Breast epithelium (tissue), 4 donors: ENCODE measurements at places on chromosomes 1 and 21. TPM values are rescaled to one million over a fixed set of nuclear protein-coding genes. Genes with fewer than 3 reads are reported as not detected.
A peak's percentile ranks its signal among the peaks of the same experiment; 100 is the strongest.

PLA2G2F gene
- total RNA-seq = not detected

ABCA4 gene
- 3.5 TPM for total RNA-seq

THEM5 gene
- not detected for total RNA-seq

- DNase-seq = no peak
- H3K27ac ChIP-seq = no peak overlapping the region
- no peak overlapping the region for H3K4me3 ChIP-seq
- no peaks in the 10 kb centered on the region for H3K36me3 ChIP-seq
- H3K4me1 ChIP-seq = no peaks in the 10 kb centered on the region
These were observed 10.9 kb upstream of the RWDD3 start for GRCh38 chr1:95223110-95223509.

DNA sequence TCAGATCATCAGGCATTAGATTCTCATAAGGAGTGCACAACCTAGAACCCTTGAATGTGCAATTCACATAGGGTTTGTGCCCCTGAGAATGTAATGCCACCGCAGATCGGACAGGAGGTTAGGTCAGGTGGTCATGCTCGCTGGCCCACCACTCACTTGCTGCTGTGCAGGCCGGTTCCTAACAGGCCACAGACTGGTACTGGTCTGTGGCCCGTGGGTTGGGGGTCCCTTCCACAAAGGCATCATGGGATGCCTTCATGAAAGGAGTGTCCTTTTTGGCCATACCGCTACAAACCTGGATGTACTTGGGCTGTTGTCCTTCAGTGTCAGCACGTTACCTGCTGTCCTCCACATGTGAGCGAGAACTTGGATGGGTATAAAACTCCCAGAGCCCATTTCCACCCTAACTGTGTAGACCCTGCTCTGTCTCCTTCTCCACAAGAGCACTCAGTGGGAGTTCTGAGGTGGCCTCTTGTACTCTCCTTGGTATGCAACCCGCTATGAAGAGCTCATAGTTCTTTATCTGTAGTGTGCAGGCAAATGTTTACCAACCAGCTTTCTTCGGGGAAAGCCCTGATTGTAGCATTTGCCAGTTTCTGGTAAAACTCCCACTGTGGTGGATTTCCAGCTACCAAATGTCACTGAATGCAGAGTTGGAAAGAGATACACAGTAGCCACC lies 41.7 kb upstream of the SLC19A1 start:
- no peak overlapping the region for H3K4me3 ChIP-seq
- no peaks in the 10 kb centered on the region for H3K4me1 ChIP-seq
- DNase-seq = no peak
- no peaks in the 10 kb centered on the region for H3K36me3 ChIP-seq
- H3K27ac ChIP-seq = no peak overlapping the region
- H3K27me3 ChIP-seq = peaks cover 24% of the 10 kb centered on the region

- no peak for DNase-seq
- no peaks in the 10 kb centered on the region for H3K36me3 ChIP-seq
- no peaks in the 10 kb centered on the region for H3K27me3 ChIP-seq
- H3K4me1 ChIP-seq = no peaks in the 10 kb centered on the region
These were observed 136.3 kb downstream of the PEX14 start for GRCh38 chr1:10610901-10611600.

GRCh38 chr1:151294742-151295462 lies 12.8 kb downstream of the ZNF687 start:
- no peaks in the 10 kb centered on the region for H3K4me1 ChIP-seq
- H3K27ac ChIP-seq = no peak overlapping the region
- no peak for DNase-seq
- no peaks in the 10 kb centered on the region for H3K27me3 ChIP-seq
- H3K4me3 ChIP-seq = no peak overlapping the region
- peaks cover 19% of the 10 kb centered on the region for H3K36me3 ChIP-seq

DNA sequence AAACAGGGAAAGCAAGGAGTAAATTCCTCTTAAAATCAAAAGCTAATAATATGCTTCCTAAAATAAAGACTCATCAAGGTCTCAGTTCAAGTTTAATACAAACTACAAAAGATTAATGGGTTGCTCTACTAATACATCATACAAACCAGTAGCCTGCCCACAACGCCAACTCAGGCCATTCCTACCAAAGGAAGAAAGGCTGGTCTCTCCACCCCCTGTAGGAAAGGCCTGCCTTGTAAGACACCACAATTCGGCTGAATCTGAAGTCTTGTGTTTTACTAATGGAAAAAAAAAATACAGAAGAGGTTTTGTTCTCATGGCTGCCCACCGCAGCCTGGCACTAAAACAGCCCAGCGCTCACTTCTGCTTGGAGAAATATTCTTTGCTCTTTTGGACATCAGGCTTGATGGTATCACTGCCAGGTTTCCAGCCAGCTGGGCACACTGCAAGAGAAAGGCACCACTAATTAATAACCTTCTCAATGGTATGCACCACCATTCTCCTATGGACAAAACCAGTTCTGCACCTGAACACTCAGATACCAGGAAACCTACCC lies 10.6 kb downstream of the PRDX1 start:
- DNase-seq = no peak
- no peak overlapping the region for H3K4me3 ChIP-seq
- peaks cover 5% of the 10 kb centered on the region for H3K36me3 ChIP-seq
- H3K27ac ChIP-seq = peak overlapping the region; percentile 11
- H3K27me3 ChIP-seq = no peaks in the 10 kb centered on the region
- no peaks in the 10 kb centered on the region for H3K4me1 ChIP-seq

DNA sequence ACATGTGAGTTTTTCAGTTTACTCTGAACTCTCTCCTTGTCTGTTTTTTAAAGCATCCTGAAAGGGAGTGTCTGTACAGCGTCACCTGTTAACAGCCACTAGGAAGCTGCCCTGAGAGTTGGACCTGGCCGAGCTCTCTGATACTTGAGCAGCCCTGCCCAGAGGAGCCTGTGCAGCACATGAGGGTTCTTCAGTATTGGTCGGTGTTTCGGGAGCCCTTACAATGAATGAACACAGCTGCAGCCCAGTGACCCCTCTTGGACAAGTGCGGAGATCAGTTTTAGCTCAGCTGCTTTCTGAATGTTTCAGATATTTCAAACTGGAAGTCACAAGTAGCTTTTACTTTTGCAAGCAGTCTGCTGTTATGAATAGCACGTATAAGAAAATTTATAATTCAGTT lies 39.2 kb downstream of the ADARB1 start:
- no peak for DNase-seq
- no peaks in the 10 kb centered on the region for H3K4me1 ChIP-seq
- no peaks in the 10 kb centered on the region for H3K27me3 ChIP-seq
- no peak overlapping the region for H3K27ac ChIP-seq
- H3K4me3 ChIP-seq = no peak overlapping the region
- no peaks in the 10 kb centered on the region for H3K36me3 ChIP-seq

DNA sequence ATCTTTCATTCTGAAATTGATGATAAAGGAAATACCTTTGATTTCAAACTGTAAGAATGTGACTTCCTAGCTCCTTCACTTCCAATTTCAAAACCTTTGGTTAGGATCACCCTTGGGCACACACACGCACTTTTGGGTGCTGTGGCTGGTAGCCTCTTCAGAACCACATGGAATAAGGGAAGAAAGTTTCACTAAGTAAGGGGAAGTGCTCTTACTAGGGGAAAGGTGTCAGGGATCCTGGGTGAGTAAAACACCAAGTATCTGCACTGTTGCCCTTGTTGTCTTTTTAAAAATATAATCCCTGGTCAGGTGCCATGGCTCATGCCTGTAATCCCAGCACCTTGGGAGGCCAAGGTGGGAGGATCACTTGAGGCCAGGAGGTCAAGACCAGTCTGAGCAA lies 132.4 kb downstream of the SDCCAG8 start:
- no peak for DNase-seq
- no peaks in the 10 kb centered on the region for H3K4me1 ChIP-seq
- no peaks in the 10 kb centered on the region for H3K36me3 ChIP-seq
- H3K4me3 ChIP-seq = no peak overlapping the region
- no peak overlapping the region for H3K27ac ChIP-seq
- no peaks in the 10 kb centered on the region for H3K27me3 ChIP-seq

DNA sequence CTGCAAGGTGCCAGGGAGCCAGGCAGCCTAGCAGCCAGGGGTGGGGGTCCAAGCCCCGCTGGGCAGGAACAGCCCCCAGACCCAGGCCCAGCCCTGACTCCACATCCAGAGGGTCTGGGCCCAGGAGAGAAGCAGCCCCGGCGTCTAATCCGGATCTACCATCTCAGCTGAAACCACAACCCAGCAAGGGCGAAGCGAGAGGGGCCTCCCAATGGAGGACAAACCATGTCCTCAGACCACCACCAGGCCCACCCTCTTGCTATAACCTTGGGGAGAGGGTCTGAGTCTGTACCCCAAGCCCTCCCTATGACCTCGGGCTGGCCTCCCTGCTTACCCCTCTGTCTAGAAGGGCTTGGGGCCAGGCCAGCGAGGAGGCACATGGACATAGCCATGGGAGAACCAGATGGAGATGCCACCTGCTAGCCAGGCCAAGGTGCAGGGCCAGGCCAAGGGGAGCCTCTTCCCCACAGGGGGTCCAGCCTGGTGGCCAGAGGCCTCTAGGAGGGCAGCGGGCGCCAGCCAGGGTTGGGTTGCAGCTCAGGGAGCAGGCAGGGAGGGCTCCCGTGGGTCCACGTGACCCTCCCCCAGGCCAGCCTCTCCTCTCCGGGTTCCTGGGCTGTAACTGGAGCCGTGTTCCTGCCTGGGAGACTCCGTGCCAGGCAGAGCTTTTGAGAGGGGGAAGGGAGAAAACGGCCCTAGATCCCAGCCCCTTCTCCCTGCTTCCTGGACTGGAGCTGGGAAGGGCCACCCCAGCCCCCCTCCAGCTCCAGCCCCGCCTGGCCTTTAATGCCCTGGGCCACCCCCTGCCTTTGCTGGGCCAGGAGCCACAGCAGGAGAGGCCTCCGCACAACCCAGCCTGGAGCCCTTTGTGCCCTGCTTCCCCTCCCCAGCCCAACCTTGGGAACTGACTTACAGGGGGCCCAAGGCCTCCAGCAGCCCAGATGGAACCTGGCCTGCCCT lies 2.5 kb downstream of the WNT9A start:
- DNase-seq = no peak
- no peaks in the 10 kb centered on the region for H3K27me3 ChIP-seq
- no peak overlapping the region for H3K4me3 ChIP-seq
- no peaks in the 10 kb centered on the region for H3K36me3 ChIP-seq
- H3K27ac ChIP-seq = peak overlapping the region; percentile 78

DNA sequence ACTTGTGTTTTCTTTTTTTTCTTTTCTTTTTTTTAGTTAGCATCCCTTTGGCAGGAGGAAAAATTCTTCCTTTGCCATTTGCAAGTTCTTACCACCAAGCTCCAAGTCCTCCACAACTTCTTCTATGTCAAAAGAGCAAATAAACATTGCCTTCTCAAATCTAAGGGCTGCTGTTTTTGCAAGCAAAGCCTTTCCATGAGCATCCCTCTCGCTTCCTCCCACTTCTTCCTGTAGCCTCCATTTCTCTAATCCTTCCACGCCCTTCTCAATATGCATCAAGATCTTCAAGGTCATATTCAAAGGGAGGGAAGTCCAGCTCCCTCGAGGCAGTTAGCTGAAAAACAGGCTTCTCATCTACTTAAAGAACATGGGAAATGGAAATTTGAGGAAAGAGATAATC lies 147.1 kb downstream of the ADSS2 start:
- peak overlapping the region; percentile 86 for H3K27ac ChIP-seq
- H3K4me3 ChIP-seq = no peak overlapping the region
- H3K4me1 ChIP-seq = no peaks in the 10 kb centered on the region
- DNase-seq = no peak
- no peaks in the 10 kb centered on the region for H3K27me3 ChIP-seq
- no peaks in the 10 kb centered on the region for H3K36me3 ChIP-seq

GRCh38 chr21:35390013-35390776 lies 341.1 kb upstream of the RUNX1 start:
- H3K27me3 ChIP-seq = no peaks in the 10 kb centered on the region
- H3K4me3 ChIP-seq = no peak overlapping the region
- no peak for DNase-seq
- no peaks in the 10 kb centered on the region for H3K4me1 ChIP-seq

GRCh38 chr1:113042285-113043143 lies 30.5 kb upstream of the LRIG2 start:
- H3K27me3 ChIP-seq = no peaks in the 10 kb centered on the region
- H3K4me3 ChIP-seq = no peak overlapping the region
- H3K4me1 ChIP-seq = no peaks in the 10 kb centered on the region
- no peaks in the 10 kb centered on the region for H3K36me3 ChIP-seq
- peak; percentile 51 for DNase-seq

GRCh38 chr1:33846861-33847260 lies 17.0 kb upstream of the HMGB4 start:
- no peak overlapping the region for H3K4me3 ChIP-seq
- no peaks in the 10 kb centered on the region for H3K36me3 ChIP-seq
- H3K27me3 ChIP-seq = no peaks in the 10 kb centered on the region
- DNase-seq = no peak
- H3K4me1 ChIP-seq = no peaks in the 10 kb centered on the region

DNA sequence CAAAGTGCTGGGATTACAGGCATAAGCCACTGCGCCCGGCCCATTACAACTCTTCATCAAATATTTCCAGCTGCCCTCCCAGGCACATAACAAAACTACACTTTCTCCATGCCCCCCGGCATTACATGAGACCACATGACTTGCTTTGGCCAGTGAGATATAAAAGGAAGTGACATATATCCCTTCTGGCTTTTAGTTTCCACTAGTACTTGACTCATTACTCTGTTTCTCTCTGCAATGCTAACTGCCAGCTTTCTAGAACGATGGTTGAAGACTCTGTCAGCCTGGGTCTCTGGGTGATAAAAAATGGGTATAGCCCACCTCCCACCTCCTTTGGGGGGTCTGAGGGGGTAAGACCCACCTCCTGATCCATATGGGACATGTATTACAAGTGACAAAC lies 24.2 kb downstream of the ABL2 start:
- no peak for DNase-seq
- no peaks in the 10 kb centered on the region for H3K4me1 ChIP-seq
- H3K4me3 ChIP-seq = no peak overlapping the region
- no peak overlapping the region for H3K27ac ChIP-seq

- H3K27me3 ChIP-seq = no peaks in the 10 kb centered on the region
- no peaks in the 10 kb centered on the region for H3K36me3 ChIP-seq
- no peak for DNase-seq
- H3K4me1 ChIP-seq = no peaks in the 10 kb centered on the region
These were observed 469.8 kb upstream of the ZP4 start for GRCh38 chr1:238360474-238360873.

DNA sequence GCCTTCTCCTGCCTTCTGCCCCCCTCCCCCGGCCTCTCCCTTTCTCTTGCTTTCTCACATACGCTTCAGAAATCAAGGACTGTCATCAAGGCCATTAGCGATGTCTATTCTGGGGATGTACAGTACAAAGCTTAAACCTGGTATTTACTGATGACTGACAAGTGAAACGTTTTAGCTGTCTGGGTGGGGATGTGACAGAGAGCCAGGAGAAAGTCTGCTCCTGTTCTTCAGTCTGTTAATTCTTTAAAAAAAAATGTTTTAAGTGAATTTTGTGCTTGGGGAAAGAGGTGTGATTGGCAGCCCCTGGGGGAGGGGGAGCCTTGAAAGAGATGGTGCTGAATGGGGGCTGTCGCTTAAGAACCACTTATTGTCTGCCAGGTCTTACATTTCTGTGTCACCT lies 283.0 kb upstream of the PLXNA2 start:
- H3K4me3 ChIP-seq = no peak overlapping the region
- no peaks in the 10 kb centered on the region for H3K36me3 ChIP-seq
- no peak for DNase-seq
- H3K27ac ChIP-seq = no peak overlapping the region
- H3K4me1 ChIP-seq = no peaks in the 10 kb centered on the region
- H3K27me3 ChIP-seq = no peaks in the 10 kb centered on the region
